ENCODE measurements at places on chromosomes 13 and 19. TPM values are rescaled to one million over a fixed set of nuclear protein-coding genes. Genes with fewer than 3 reads are reported as not detected.

Gene PRSS57
- not detected for total RNA-seq

Gene KBTBD6
- 6.6 TPM for total RNA-seq

Gene SHANK1
- total RNA-seq = not detected

Gene TTC9B
- not detected for total RNA-seq

Gene CDC42EP5
- total RNA-seq = 12.9 TPM

Gene THAP8
- total RNA-seq = 3.2 TPM

Gene PCDH8
- not detected for total RNA-seq

Gene SELENOV
- total RNA-seq = not detected

Gene POGLUT2
- 2.3 TPM for total RNA-seq

Gene CRX
- total RNA-seq = not detected

GRCh38 chr19:51295382-51296126, 15.9 kb upstream of the IGLON5 start:
- DNase-seq = no peak

GRCh38 chr19:49120325-49120683, 960 bp downstream of the PPFIA3 start:
- DNase-seq = peak; percentile 11

DNA sequence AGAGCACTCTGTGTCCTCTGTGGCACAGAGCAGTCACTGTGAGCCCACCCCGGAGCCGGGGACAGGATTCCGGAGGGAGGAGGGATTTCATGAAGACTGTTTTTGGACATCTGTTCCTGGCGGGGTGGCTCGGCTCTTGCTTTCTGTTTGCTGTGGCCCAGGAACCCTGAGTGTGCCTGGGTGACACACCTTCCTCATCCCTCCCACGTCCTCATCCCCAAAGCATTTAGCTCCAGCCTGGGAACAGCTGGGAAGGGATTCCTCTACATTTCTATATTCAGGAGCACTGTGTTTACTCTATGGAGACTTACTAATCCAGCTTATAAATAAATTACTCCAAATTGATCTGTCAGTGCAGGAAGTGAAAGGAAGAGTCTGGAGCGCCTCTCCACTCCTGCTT, 97.8 kb upstream of the UBL3 start:
- no peak for DNase-seq

DNA sequence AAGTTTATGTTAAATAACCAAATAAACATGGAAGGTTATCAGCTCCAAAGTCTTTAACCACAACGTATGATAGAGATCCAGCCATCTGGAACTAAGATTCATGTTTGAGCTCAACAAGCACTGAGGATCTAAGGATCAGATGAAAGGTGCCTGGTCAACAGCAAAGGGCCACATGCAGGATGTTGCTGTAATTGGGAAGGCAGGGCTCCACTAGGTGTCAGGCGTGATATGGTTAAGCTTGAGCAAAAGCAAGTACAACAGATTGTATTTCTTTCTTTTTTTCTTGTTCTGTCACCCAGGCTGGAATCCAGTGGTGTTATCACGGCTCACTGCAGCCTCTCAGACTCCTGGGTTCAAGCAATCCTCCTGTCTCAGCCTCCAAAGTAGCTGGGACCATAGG, 12.0 kb downstream of the EBPL start:
- peak; percentile 10 for DNase-seq

- DNase-seq = peak; percentile 3
These were observed 546.6 kb downstream of the DACH1 start for GRCh38 chr13:71320452-71320851.

DNA sequence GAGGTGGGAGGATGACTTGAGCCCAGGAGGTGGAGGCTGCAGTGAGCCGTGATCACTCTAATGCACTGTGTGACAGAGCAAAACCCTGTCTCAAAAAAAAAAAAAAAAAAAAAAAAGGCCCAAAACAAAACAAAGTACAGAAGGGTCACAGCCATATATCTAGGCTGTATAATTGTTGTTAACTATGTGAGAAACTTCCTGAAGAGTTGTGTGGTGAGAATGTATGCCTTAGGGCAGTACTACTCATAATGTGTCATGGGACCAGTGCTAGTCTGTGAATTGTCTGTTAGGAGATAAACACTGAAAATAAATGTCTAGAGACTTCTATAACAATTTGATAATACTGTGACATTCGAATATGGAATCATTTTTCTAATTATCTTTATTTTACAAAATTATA, 43.1 kb downstream of the PAN3 start:
- DNase-seq = no peak

GRCh38 chr19:15110418-15110815, 3.2 kb downstream of the SYDE1 start:
- no peak for DNase-seq

DNA sequence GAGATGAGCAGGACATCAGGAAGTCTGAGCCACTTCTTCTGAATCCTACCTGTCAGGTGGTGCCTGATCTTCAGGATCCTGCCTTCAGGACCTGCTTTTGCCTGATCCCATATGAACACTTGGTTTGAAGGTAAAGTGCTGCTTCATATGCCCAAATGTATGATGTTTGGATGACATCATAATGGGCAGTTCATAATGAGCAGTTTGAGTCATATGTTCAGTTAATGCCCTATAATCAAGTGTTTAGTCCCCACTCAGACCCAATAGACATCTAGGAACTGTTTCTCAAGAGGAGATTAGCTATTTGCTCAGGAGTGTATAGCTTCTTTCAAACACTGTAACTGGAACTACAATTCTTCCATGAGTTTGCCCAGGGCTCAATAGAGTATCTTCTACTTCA, 58.8 kb downstream of the POLR1D start:
- DNase-seq = no peak

- no peak for DNase-seq
These were observed 165.2 kb downstream of the DCLK1 start for GRCh38 chr13:35966024-35966423.

GRCh38 chr13:61187471-61187870, 228.2 kb downstream of the PCDH20 start:
- no peak for DNase-seq

- DNase-seq = peak; percentile 37
These were observed 30.0 kb downstream of the CCNE1 start for GRCh38 chr19:29841559-29842367.

DNA sequence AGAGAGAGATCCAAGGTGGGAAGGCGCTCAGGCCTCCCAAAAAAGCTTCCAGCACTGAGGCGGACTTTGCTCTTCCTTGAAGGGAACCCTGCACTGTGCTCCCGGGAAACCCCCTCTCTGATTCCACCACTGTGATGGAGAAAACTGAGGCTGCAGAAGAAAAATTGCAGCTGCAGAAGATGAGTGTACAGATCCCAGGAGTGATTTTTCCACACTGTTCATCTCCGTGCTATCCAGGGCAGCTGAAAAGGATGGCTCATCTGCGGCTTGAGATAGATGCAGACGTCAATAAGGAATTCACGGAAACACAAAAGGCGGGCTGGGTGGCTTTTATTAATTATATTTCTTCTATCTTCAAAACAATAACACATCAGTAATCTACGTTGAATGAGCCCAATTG, 26.2 kb downstream of the CCNE1 start:
- DNase-seq = no peak

DNA sequence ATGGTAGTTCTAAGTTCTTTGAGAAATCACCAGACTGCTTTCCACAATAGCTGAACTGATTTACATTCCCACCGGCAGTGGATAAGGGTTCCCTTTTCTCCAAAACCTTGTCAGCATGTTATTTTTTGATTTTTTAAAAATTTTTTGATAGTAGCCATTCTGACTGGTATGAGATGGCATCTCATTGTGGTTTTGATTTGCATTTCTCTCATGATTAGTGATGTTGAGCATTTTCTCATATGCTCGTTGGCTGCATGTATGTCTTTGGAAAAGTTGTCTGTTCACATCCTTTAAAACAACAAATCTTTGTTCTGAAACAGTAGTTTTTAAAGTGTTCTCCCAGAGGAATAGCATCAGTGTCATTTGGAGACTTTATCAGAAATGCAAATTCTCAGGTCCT, 77.5 kb upstream of the POMP start:
- no peak for DNase-seq

- DNase-seq = peak; percentile 6
These were observed 706 bp upstream of the DNAJC3 start for GRCh38 chr13:95676105-95676761.

DNA sequence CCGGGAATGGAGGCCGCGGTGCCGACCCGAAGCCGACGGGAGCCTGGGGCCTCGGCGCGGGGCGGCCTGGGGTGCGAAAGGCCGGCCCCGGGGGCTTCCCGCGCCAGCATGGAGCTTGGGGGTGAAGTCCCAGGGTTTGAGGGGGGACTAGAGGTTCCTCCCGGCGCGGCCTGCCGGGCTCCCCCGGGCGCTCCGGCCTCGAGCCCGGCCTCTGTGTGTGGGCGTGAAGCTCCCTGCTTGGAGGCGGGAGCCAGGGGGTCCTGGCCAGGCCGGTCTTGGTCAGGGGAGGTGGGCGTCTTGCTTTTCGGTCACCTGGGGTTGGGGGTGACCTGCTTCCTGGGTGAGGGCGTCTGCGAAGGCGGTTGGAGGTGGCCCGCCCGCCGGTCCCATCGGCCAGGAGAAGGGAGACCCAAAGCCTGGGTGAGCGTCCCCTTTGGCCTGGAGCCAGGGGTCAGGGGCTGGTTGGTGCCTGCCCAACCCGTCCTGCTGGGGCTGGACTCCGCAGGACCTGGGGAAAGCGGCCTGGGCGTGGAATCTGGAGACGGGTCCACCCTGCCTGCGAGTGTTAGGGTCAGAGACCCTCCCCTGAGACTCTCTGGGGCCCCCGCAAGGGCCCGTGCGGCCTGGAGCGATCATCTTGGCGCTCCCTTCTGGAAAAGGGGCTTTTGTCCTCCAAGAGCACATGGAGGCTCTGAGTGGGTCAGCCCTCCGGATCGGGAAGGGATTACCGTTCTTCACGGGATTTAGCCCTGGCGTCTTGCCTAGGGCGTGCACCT, 535 bp downstream of the BSG start:
- DNase-seq = peak; percentile 39

DNA sequence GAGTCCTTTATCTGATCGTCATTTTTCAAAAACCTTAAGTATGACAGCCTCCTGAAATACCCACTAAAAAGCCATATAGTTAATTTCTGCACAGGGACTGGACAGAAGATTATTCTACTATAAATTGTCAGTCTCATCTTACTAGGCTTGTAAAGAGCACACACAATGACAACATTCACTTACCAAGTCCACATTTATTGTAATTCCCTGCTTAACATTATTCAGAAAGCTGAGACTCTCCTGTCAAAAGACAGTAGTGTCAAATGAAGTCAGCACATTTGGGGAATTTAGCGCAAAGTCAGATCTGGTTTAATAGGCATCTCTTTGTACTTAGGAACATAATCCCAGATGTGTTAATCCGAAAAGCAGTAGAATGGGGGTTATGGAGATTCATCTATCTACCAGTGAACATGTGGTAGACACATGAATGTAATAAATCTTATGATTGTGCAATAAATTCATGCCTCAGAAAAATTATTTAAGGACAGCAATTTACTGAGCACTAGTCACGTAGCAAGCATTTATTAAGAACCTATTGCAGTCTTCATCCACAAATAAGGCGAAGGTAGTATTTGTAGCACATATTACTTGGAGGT, 224.6 kb upstream of the GPC6 start:
- no peak for DNase-seq

GRCh38 chr19:51550848-51551672, 19.6 kb upstream of the SIGLEC6 start:
- DNase-seq = no peak

DNA sequence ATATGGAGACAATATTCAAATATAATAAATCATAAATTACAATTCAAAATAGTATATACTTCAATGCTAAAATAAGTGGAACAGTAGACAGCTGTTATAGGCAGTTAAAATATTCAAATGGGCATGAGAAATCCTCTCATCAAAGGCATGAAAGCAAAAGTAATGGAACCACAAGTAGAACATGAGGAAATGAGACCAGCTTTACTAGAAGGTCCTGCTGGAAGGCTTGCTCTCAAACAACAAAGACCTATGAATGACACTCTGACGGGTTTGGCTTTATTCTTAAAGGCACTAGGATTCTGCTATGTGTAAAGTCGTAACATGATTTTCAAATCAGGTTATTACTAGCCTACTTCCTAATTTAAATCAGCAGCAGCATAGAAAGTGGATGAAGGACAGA, 148.1 kb downstream of the VWA8 start:
- DNase-seq = no peak

Measured in Calu3 (cell line).